DMS153 (cell line): ENCODE measurements at places on chromosomes 7 and 10.

DNA sequence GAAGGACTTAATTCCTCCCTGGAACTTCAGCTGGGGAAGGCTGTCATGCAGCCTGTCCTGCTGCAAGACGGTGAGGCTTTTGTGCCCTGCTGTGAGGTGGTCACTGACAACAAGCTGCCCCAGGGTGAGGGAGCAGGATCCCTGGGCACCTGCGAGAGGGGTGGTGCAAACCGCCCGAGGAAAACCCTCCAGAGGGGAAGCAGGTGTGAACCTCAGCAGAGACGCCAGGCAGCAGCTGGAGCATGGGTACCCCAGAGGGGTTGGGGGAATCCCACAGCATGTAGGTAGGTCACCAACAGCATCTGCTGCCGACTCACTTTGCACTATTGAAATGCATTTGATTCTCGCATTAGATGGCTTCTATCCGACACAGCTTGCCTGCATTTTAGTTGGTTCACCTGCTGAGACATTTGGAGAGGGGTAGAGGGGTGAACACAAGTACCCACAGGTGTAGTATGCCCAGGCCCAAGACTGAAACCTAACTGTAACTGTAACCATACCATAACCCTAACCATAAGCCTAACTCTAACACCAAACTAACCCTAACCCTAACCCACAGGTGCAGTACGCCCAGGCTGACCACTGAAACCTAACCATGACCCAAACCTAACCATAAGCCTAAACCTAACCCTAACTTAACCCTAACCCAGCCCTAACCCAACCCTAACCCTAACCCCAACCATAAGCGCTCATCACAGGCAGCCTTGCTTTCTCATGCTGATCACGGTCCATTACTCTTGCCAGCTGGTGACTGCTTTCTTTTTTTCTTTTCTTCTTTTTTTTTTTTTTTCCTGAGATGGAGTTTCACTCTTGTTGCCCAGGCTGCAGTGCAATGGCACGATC is 85.9 kb downstream of the ELFN1 start:
- no peak for DNase-seq

DNA sequence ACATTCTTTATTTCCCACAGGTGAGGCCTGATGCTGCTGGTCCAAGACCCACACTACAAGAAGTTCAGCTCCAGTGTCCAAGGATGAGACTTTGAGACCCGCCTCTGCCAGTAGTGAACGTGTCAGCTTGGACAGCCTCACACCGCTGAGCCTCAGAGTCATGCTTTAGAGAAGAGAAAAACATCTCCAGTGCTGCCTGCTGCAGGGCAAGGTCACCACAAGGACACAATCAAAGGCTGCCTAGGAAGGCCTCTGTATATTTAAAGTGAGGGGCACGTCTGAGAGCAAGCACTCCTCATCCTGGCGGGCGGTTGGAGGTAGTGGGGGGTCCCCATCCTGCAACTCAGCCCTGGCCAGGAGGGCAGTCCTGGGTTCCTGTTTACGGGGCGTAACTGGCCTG is 19.3 kb downstream of the FGFR2 start:
- no peak for DNase-seq

GRCh38 chr7:157638563-157638962 is 301.8 kb downstream of the DNAJB6 start:
- DNase-seq: no peak

- no peak for DNase-seq
These were observed 223.8 kb downstream of the PRPF18 start for GRCh38 chr10:13810568-13810967.

- DNase-seq: no peak
These were observed 14.8 kb upstream of the GSAP start for GRCh38 chr7:77430927-77431326.

GRCh38 chr10:112991888-112992491 is 41.9 kb downstream of the TCF7L2 start:
- DNase-seq: no peak

- no peak for DNase-seq
These were observed 31.1 kb upstream of the ING3 start for GRCh38 chr7:120919466-120919865.

GRCh38 chr7:7434329-7434728 is 101.3 kb downstream of the COL28A1 start:
- DNase-seq: no peak

GRCh38 chr10:103557455-103557854 is 64.0 kb downstream of the NEURL1 start:
- no peak for DNase-seq

- DNase-seq: no peak
These were observed 33.0 kb downstream of the COG5 start for GRCh38 chr7:107530751-107531150.

GRCh38 chr7:135712182-135712782 is 15.7 kb downstream of the SLC13A4 start:
- DNase-seq: no peak

GRCh38 chr7:28958235-28958979 is at the start of gene TRIL:
TRIL (minus strand) TSS chr7:28958330; CDS start chr7:28958046, 284 bp downstream.
- peak; percentile 39 for DNase-seq

- DNase-seq: no peak
These were observed 79.8 kb downstream of the ABI1 start for GRCh38 chr10:26780793-26781601.

GRCh38 chr7:89104748-89105685 is 309.5 kb upstream of the TEX47 start:
- no peak for DNase-seq

DNA sequence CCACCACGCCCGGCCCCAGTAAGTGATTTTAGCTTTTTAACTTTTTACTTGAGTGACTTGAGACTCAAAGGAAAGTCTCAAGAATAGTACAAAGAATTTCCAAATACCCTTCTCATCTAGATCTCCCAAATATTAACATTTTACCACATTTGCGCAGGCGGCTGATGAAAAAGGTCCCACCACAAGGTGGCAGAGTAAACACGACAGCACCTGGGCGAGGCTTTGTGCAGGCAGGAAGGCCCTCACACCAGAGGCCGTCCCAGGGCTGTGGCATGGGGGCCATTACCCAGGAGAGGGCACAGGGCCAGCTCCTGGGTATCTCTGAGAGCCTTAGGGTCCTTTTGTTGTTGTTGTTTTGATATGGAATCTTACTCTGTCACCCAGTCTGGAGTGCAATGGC is 50.0 kb upstream of the WIPI2 start:
- no peak for DNase-seq

- DNase-seq: no peak
These were observed 63.3 kb upstream of the CHST15 start for GRCh38 chr10:124156524-124157260.

- no peak for DNase-seq
These were observed 4.1 kb downstream of the HOXA9 start for GRCh38 chr7:27161214-27161720.

- no peak for DNase-seq
These were observed 14.2 kb upstream of the POR start for GRCh38 chr7:75900617-75901315.

DNA sequence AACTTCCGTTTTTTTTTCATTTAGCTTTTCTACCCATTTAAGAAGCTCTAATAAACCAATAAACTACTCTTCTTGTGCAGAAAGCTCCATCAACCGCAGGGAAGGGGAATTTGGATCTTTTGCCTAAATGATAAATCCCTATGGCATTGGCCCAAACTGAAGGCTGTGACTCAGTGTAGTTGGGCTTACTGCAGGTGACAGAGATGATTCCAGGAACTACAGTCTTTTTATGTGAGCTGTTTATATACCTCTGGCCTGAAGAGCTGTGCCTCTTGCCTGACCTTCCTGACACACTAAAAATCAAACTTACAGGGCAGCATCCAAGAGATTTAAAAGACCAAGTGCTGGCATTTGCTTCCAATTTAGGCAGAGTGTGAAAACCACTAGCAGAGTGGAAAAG is 25.2 kb downstream of the ABCB1 start:
- DNase-seq: no peak

DNA sequence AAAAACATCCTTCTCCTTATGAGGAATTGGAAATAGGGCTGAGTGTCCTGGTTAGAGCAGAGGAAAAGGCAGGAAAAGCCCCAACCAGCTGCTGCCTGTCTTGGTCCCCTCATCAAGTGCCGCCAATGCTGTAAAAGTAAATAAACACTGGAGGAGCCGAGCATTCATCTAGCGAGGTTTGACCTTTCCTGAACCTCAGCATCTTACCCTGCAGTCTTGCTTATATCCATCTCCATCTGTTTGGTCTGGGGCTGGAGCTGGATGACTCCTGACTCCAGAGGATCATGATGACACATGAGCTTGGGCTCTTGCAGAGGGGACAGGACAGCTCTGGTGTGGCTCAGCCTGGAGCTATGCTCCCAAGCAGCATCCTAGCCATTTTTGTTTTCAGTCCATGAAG is 501.1 kb downstream of the TNS3 start:
- DNase-seq: no peak

DNA sequence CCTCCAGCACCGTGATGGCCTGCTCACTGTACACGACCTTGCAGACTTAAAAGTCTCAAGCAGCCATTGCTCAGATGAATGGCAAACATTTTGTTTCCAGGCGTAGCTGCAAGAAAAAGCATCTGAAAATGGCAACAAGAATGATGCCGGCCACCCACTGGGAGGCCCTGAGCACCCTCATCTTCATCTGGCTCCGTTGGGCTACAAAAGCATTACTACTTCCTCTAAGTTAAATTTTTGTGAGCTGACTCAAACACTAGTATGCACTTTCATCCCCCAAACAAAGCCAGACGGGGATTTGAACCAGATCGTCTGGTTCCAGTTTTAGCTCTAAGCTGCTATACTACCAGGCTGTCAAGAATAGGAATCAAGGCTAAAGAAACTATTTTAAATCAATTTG is 116.6 kb upstream of the CDK1 start:
- DNase-seq: no peak

DNA sequence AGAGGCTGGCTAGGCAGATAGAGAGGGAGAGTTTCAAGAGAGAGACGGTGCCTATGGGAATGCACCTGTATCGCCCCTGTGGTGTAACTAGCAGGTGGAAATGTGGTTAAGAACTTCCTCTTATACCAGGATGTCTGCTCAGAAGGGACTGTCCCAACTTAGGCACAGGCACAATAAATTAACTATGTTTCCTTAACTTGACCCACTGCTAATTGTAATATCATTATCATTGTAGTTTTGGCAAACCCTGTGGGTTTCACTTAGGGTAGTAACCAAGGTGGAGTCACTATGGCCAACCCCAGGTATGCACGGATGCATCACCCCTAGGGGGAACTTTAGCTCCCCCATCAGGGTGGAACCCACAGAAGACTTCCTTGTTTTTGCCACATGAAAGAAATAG is 455.7 kb downstream of the DGKB start:
- no peak for DNase-seq

- no peak for DNase-seq
These were observed 8.3 kb upstream of the GDF10 start for GRCh38 chr10:47291682-47292081.

- no peak for DNase-seq
These were observed 218.6 kb downstream of the CELF2 start for GRCh38 chr10:11236234-11236633.

- no peak for DNase-seq
These were observed 103.8 kb upstream of the AKR1E2 start for GRCh38 chr10:4721999-4722753.

GRCh38 chr7:93751421-93751820 is 139.1 kb downstream of the TFPI2 start:
- DNase-seq: no peak
